ENCODE measurements at places on chromosomes 13 and 19. TPM values are rescaled to one million over a fixed set of nuclear protein-coding genes. Genes with fewer than 3 reads are reported as not detected.

Gene NUDT15
- total RNA-seq = 13.2 TPM

- DNase-seq = no peak
Observed at GRCh38 chr13:60509601-60510386, 112.8 kb downstream of the TDRD3 start.

- DNase-seq = no peak
Observed at GRCh38 chr19:18278521-18279265, 2.7 kb downstream of the JUND start.

DNA sequence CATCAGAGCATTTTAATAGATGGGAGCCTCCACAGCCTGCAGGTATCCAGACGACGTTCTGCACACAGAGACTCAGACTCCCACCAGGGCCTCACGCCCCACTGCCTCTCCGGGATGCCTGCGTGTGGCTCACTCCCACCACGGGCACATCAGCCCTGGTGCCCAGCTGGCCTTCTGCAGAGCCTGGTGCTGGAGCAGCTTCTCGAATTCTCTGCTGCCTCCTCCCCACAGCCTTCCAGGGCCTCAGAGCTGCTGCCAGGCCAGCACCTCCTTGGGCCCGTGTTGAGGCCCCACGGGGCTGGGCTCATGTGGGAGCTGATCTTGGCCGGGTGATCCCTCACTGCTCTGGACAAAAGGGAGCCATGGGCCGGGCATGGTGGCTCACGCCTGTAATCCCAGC is 90.9 kb downstream of the KDM4B start:
- no peak for DNase-seq

Measured in ureter (tissue), 1 donor.